ENCODE measurements at places on chromosomes 2 and 18. TPM values are rescaled to one million over a fixed set of nuclear protein-coding genes. Genes with fewer than 3 reads are reported as not detected.

The PSMA8 gene
- not detected for total RNA-seq

The LYG2 gene
- not detected for total RNA-seq

The NT5DC4 gene
- not detected for total RNA-seq

The ANKRD23 gene
- total RNA-seq, result 8.6 TPM

The SERPINB3 gene
- not detected for total RNA-seq

DNA sequence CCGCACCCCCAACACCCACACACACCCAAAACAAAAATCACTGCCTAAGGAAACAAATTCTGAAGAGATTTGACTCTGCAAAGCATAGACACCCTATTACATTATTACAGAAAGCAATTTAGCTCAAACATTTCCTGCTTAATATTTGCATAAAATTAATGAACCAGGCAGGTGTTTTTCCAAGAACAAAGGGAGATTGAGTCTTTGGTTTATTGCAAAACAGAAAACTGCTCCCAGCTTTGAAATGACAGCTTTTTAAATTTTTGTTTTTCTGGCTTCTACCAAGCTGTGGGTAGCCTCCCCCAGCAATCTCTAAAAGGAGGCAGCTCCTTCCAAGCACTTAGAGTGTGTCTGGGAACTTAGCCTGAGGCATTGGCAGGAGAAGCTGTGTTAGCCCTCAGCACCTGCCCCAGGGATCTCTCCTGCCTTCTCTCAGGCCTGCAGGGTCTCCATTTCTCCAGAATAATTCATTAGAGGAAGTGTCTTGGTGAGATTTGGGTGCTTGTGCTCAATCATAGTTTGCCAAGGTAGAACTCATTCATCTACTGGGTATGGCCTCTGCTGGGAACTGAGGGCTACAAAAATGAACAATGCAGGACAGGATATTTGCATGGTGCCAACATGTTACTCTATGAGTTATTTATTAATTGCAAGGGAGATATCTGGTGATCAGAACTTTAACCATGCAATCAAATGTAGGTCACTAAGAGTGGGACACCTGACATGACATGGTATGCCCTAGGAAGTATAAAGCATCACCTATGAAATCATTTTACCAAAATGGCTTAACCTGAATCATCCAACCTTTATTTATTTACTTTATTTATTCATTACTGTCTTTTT is 58.7 kb downstream of the B3GNT2 start:
- no peak overlapping the region for H3K27ac ChIP-seq
- H3K27me3 ChIP-seq, result no peaks in the 10 kb centered on the region
- no peak for DNase-seq
- no peaks in the 10 kb centered on the region for H3K36me3 ChIP-seq

DNA sequence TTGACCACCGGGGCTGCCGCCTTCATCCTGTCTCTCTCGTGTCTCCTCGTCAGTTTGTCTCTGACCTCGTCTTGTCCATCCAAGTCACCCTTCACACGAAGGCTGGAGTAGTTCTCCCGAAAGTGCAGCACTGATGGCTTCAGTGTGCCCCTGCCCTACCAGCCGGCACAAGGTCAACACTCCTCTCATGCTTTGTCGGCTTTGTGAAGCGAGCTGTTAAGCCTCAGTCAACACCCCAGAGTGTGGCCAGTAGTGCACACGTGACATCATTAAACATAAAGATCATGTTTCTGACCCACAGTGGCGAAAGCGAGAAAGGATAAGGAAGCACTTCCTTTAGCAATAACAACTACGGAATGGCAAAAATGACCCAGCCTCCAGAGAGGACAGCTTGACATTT is 23.2 kb downstream of the ACKR3 start:
- H3K4me3 ChIP-seq, result no peak overlapping the region
- no peaks in the 10 kb centered on the region for H3K36me3 ChIP-seq
- H3K4me1 ChIP-seq, result no peaks in the 10 kb centered on the region
- no peak for DNase-seq
- no peak overlapping the region for H3K27ac ChIP-seq

GRCh38 chr2:138276339-138276738 is 225.2 kb upstream of the SPOPL start:
- H3K27me3 ChIP-seq, result no peaks in the 10 kb centered on the region
- H3K4me3 ChIP-seq, result no peak overlapping the region
- H3K27ac ChIP-seq, result no peak overlapping the region
- DNase-seq, result no peak

DNA sequence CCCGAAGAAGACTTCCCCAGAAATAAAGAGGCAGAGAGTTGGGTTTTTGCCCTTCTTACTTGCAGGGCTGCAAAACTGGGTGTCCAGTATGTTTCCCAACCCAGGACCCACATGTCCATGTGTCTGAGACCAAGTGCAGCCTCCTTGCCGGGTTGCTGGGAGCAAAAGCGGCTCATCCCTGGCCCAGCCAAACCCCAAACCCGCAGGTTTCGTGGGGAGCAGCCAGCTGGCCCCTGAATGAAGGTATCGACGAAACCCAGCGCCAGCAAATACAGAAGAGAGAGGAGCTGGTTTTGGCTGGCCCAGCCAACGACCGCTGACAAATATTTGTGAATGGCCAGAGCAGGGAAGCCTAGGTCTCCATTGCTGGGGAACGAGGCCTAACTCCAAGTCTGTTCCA is 197.1 kb downstream of the SMAD7 start:
- H3K36me3 ChIP-seq, result peaks cover 16% of the 10 kb centered on the region
- no peak for DNase-seq
- H3K4me1 ChIP-seq, result no peaks in the 10 kb centered on the region
- H3K4me3 ChIP-seq, result no peak overlapping the region
- no peaks in the 10 kb centered on the region for H3K27me3 ChIP-seq

- H3K36me3 ChIP-seq, result no peaks in the 10 kb centered on the region
- no peak overlapping the region for H3K27ac ChIP-seq
- no peaks in the 10 kb centered on the region for H3K27me3 ChIP-seq
- no peak for DNase-seq
- H3K4me3 ChIP-seq, result no peak overlapping the region
- H3K4me1 ChIP-seq, result no peaks in the 10 kb centered on the region
These were observed 640.2 kb downstream of the STK39 start for GRCh38 chr2:167607211-167607610.

- no peaks in the 10 kb centered on the region for H3K36me3 ChIP-seq
- no peaks in the 10 kb centered on the region for H3K27me3 ChIP-seq
- no peak overlapping the region for H3K27ac ChIP-seq
- no peak for DNase-seq
- no peak overlapping the region for H3K4me3 ChIP-seq
- H3K4me1 ChIP-seq, result no peaks in the 10 kb centered on the region
These were observed 16.5 kb downstream of the PTPN2 start for GRCh38 chr18:12867441-12868123.

DNA sequence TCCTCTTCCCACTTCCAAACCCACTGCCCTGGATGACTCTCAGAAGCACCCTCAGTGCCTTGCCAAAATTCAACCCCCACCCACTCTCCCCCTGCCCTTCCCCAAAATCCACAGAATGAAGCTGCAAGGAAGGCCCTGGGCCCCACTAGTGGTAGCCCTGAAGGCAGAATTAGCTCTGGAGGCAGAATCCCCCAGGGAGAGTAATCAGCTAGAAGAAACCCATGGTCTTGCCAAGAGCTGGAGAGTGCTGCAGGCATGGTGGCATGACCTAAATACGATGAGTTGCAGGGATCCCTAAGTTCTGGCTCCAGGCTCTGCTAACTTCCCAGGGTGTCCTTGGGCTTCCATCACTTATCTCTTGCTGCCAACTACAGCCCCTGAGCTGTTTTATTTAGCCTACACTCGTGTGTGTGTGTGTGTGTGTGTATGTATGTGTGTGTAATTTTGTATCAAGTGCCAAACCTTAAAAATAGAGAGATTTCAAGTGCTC is 7.9 kb downstream of the GAD1 start:
- no peak overlapping the region for H3K4me3 ChIP-seq
- peaks cover 83% of the 10 kb centered on the region for H3K27me3 ChIP-seq
- H3K4me1 ChIP-seq, result peaks cover 36% of the 10 kb centered on the region
- no peak for DNase-seq
